NCI-H2081 (cell line): ENCODE measurements at places on chromosomes 1 and 21.

DNA sequence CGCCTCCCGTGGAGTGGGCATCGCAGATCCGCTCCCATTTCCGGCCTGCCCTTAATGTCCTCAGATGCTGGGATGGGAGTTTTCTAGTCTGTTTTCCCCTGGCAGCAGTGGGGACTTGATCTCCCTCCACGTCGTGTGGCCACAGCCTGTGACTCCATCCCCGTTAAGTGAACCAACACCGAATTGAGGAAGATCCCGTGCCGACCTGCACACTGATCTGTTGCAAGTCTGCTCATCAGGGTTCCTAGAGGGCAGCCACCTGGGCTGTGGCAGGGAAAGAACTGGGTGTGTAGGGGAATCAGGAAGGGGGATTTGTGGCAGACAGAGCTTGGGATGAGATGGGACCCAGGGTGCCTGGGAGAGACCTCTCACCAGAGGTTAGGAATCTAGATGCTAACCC is 23.3 kb upstream of the CDK18 start:
- DNase-seq: no peak

- no peak for DNase-seq
Observed at GRCh38 chr21:34199121-34199910, 125.9 kb downstream of the MRPS6 start.

GRCh38 chr1:226061841-226062557 is 517 bp upstream of the H3-3A start:
- peak; percentile 89 for DNase-seq

- DNase-seq: no peak
Observed at GRCh38 chr1:202852163-202852904, 36.6 kb downstream of the RABIF start.

DNA sequence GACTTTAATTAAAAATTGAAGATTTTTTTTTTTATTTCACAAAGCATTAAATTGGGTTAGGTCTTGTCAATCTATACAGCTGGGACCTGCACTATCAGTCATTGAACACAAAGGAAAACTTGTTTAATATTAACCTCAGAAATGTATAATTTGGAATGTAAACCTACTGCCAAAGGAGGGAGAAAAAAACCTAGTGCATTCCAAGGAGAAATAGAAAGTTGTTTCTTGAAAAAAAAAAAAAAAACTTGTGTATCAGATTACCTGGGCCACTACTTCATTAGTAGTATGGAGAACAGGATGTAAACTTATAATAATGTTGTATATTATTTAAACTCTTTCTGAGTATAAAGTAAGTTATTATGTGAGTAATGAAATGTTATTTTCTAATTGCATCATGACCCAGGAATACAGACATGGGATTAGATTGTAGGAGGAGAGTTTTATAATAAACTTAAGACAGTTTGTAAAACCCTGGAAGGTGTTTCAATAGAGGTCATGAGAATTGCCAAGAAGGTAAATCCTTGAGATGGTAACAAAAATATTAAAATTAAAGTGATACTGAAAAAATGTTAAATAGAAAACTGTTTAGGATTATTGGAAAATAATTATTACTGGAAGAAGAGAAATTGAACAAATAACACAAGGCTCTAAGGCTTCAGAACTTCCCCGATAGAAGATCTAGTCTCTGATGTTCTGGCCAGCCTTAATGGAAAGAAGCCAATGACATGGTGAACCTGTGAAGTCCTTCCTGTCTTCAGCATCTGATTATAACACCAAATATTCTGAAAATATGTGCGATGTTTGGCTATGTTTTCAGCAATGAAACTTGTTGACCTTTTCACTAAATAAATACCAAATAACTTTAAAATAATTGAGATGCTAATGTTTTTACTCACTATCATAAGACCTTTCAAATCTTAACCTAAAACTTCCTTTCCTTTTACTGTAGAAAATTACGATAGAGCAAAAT is 412.8 kb upstream of the LYPLAL1 start:
- DNase-seq: no peak

DNA sequence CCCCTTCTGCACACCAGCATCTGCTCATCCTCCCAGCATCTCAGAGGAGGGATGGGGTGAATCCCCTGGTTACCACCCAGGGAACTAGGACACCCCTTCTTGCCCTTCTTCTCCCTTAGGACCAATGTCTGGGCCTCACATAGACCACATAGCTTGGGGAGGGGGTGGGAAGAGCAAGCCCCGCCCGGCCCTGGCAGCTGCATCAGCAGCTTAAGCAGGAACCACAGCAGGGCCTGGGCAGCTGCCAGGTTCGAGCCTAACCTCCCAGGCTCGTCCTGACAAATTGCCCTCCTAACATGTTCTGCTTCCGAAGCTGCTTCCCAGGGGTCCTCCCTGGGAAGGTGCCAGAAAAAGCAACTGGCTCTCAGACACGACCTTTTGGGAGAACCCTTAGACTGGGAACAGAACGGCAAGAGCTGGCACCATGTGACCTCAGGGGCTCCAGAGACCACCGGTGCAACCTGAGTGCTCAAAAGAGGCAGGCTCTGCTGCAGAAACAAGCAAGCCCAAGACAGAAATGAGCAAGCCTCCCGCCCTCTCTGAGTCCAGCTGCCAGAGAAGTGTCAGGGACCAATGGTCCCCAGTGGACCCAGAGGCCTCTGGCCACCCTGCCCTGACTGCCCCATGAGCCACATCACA is 18.4 kb upstream of the CLSTN1 start:
- DNase-seq: peak; percentile 91

- DNase-seq: no peak
Observed at GRCh38 chr1:201038186-201038876, 14.8 kb upstream of the KIF21B start.

DNA sequence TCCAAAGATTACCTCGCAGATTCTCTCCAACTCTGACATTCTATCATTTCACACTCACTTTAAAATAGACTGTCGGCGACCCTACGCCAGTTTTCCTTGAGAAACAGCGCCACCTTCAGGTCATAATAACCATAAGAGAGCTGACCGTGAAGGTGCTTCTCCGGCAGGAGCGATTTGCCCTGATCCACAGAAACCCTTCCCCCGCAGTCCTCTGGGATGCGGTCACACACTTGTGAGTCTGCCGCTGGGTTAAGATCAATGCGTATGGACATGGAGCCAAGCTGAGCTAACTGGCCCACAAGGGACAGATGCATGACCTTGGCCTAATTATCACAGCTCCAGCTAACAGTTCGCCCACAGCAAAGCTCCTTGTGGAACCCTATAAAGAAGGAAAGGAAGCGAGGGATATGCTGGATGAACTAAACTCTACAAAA is 32.8 kb upstream of the IFNAR2 start:
- DNase-seq: peak; percentile 61

DNA sequence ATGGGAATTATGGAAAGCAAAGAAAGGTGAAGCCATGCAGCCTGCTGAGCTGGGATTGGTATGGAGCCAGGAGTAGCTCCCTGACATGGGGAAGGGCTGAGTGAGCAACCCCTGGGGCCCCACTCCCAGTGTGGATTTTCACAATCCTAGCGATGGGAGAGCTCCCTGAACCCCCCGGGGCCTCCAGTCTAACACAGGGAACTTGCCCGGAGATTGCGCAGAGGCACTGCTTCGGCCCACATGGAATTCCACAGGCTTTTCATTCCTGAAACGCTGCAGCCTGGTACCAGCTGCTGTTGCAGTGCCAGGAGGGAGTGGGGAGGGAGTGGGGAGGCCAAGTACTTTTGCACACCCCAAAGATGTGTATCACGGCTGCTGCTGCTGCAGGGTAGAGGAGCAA is 110.4 kb upstream of the C21orf91 start:
- DNase-seq: no peak

DNA sequence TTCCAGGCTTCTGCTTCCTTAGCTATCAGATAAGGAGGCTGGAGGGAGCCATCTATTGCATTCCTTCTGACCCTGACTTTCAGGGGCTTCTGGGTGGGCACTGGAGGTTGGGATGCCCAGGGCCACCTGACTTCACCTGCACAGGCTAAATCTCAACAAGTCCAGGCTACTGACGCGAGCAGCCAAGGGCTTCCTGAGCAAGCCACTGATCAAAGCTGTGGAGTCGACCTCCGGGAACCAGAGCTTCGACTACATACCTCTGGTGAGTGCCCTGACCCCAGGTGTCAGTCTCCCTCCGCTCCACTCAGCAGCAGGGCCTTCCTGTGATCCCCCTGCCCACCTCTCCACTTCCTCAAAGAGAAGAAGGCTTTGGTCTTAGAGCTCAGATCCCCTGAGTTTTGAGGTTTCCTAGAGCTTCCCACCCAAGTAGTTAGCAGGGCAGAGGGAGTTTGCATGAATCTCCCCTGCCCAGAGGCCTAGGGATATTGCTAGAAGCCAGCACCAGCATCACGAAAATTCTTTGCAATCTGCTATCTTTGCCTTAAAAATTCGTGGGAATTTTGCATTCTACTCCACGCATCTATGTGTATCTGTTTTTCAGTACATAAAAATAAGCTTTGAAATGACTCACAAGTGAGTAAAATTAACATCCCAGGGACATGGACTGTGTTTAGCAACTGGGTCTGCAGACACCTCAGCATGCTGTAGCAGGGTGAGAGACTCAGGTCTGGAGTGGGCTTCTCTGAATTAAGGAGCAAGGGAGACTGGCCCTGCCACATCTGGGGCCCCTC is 61.4 kb downstream of the VWA5B1 start:
- no peak for DNase-seq

DNA sequence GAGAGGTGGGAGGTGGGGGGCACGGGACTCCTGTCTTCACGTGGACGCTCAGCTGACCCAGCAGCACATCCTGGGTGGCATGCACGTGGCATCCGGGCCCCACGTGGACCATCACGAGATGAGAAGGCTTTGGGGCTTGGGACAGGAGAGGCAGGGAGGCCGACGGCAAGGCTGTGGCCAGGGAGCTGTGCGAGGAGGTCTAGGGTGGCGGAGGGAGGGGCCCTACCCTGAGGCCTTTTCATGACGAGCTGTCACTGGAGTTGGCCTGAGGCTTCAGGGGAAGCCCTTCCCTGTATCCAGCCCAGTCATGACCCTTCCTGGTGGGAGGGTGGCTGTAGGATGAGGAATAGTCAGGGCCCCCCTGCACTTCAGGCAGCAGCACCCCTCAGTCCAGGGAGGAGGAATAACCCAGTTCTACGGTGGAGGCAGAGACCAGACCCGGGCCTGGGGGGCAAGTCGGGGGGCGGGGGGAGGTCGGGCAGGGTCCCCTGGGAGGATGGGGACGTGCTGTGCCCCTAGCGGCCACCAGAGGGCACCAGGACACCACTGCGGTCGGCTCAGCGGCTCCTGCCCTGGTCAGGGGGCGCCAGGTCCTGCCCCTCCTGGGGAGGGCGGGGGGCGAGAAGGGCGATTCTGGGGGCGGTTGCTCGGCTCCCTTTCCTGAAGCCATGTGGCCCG is 2.0 kb upstream of the PERM1 start:
- DNase-seq: no peak

DNA sequence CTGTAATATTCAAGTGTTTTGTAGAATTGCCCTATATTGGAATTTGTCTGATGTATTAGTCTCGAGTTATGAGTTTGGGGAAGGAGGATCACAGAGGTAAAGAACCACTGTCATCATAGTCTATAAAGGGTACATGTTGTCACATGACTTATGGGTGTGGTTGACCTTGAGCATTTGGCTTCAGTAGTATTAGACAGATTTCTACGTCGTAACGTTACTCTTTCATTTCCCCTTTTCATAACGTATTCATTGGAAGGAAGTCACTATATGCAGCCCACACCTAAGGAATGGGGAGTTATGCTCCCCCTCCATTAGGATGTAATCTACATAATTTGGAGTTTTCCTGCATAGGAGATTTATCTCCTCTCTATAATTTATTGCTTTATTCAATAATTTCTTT is 110.1 kb upstream of the VAV3 start:
- DNase-seq: no peak

DNA sequence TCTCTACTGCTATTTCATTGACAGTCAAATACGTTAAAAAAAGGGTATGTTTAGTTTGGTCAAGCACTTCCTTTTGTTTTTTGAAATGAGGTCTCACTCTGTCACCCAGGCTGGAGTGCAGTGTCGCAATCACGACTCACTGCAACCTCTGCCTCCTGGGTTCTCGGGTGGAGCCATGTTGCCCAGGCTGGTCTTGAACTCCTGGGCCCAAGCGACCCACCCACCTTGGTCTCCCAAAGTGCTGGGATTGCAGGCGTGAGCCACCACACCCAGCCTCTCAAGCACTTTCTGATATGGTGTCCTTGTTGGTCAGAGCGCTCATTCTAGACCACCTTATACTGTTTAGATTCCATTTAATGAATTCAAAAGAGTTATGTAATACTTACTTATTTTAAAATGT is 20.9 kb upstream of the RHBDL2 start:
- no peak for DNase-seq

- no peak for DNase-seq
Observed at GRCh38 chr1:48683839-48684238, 92.9 kb downstream of the BEND5 start.

GRCh38 chr21:33268393-33268736 is 2.2 kb downstream of the IL10RB start:
- DNase-seq: no peak

DNA sequence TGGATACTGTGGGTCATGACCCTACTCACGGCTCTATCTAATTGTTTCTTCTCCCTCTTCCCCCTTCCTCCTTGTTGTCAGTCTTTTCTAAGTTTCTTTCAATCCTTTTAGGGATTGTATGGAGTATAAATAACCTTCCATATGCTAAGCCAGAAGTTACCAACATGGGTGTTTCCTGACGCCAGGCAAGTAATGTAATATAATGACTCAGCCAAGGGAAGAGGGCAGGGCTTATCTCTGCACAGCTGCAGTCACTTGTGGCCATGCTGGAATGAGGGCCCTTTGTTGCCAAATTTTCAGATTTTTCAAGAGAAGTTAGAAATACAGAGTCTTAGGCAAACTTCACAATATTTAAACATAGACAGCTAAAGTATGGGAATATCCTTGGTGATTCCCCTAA is 194.6 kb downstream of the ST6GALNAC3 start:
- no peak for DNase-seq

DNA sequence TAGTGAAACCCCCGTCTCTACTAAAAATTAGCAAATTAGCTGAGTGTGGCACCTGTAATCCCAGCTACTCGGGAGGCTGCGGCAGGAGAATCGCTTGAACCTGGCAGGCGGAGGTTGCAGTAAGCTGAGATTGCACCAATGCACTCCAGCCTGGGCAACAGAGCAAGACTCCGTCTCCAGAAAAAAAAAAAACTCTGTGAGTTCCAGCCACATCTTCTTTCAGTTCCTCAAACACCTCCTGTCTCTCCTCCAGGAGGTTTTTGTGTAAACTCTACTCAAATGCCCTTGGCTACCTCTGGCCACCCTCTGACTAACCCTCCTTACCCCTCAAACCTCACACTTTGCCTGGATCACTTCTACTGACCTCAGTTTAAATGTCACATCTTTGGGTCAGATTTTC is 38.1 kb downstream of the RCSD1 start:
- no peak for DNase-seq

- DNase-seq: peak; percentile 5
Observed at GRCh38 chr1:197224160-197224559, 43.9 kb upstream of the CRB1 start.

GRCh38 chr1:58575551-58576324 is 1.3 kb downstream of the TACSTD2 start:
- DNase-seq: no peak
